ENCODE measurements at places on chromosomes 4 and X.

DNA sequence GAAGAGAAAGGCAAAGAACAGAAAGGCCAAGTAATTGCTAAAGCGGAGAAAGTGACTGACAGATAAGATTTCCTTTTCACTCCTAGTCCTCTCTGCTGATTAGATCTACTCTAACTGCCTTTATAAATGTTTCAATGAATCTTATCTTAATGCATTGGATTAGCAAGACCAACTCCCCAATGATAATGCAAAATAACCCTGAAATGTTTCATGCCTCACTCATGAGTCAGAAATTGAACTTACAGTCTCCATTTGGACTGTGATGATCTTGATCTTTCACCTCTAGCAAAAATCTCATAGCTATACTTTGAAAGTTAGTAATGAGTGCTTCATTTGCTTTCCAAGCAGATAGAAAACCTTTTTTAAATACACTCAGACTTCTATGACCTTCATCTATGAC lies 26.5 kb downstream of the SLC10A7 start:
- DNase-seq = no peak

GRCh38 chrX:65642914-65643491 lies 24.5 kb upstream of the MSN start:
- DNase-seq = peak; percentile 30

DNA sequence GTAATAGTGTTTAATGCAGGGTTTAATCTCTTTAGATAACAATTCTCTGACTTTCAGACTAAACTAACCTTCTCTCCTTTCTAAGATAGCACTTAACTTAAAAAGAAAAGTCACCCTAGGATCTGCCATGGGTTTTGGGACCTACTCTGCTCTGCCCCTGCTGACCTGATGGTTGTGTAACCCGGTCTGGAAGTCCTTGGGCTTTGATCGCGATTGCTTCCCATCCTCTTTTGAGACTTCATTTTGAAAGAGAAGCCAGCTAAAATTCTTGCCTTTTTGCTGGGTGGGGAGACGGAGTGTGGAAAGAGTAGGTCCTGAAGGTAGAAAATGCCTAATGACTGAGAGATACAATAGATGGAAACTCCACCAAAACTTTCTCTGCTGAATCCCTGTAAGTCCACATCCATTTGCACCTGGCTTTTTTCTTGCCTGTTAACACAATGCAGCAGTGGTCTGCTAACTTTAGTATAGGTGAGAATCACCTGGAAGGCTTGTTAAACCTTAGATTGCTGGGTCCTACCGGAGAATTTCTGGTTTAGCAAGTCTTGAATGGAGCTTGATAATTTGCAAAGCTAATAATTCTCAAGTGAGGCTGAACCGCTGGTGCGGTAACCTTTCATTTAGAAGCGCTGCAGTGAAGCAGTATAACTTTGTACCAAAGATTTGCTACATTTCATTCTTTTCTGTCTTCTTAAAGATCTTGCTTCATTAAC lies 45.6 kb upstream of the CCSER1 start:
- DNase-seq = no peak

- DNase-seq = no peak
Observed at GRCh38 chr4:174983128-174983750, 65.1 kb downstream of the ADAM29 start.

GRCh38 chr4:7021930-7022664 lies 21.1 kb upstream of the TADA2B start:
- peak; percentile 91 for DNase-seq

DNA sequence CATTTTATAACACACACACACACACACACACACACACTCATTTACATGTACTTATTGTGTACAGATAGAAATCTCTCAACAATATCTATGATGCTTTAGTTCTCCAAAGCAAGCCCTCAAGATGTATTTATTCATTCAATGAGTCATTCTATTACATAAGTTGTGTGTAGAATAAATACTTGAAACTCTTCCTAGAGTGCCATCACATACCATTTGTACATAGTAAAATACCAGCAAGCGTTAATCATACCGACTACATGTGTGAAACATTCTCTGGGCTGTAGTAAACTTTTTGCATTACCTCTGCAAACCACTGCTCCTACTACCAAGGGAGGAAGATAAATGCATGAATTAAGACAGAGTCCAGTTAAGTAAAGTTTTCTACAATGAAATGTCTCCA lies 70.9 kb downstream of the EPHA5 start:
- DNase-seq = no peak

- no peak for DNase-seq
Observed at GRCh38 chrX:124592744-124593143, 246.4 kb downstream of the SH2D1A start.

DNA sequence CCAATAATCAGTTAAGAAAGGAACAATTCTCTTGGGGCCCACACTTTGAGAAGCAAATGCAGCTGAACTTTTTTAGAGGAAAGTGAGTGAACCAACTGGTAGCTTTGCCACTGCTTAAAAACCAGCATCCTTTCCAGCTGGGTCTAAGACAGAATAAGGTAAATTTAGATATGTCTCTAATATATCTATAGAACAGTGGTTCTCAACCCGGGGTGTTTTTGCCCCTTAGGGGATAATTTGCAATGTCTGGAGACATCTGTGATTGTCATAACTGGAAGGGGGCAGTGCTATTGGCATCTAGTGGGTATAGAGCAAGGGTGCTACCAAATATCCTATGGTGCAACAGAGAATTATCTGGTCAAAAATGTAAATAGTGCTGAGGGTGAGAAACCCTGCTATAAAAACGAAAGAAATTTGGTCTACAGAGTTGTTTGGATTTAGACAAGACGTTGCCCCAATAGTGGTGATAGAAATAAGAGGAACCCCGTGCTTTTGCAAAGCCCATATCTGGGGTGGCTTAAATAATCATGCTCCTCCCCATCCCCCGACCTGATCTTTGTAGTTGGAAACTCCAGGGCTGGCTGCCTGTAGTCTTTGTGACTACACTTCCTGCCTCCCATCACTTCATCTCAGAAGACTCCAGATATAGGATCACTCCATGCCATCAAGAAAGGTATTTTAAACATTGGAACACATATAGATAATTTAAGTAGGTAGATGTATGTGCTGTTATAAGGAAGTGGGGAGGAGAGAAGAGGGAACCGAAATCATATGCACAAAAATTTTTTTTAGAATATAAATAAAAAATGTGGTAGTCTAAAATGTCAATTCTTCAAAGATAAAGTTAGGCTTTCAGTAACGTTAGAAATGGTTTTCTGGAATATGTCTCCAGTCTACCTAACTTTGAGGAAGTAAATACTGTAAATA lies at the start of gene TLR7:
Gene TLR7, plus strand, starts transcription at position 622 of the 927 bp plus-strand sequence. CDS start 507 bp downstream, outside the sequence.
- no peak for DNase-seq

DNA sequence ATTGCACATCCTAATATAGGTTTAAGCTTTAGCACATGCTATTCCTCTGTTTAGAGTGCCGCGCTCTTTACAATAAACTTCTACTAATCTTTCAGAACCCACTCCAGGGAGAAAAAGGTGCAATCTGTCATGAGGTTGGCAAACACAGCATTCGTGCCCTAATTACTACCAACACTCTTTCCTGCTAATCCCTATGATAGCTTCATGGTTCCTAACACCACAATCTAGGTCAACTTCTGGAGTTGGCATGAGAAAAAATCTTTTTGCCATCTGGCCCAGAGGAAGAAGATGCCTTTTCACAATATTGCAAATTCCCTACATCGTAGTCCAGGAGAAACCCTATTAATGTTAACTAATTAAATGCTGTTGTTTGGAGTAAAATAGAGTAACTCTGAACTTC lies 39.6 kb downstream of the TMA16 start:
- no peak for DNase-seq

DNA sequence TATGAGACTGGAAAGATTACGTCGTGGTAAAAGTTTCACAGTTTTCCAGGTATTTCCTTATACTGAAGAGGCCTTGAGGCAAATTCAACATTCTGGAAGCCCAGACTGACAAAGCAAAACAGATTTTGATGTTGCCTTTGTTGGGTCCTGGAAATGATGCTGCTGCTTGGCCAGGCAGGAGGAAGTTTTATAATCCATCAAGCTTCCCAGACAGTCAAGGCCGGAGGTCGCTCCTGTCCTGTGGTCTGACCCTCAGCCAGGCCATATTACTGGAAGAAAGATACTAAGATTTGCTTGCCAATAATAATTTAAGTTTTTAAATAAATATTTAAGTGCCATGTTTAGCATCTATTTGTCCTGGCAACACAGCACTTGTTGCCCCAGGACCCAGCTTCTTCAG lies 63.4 kb downstream of the TAPT1 start:
- DNase-seq = no peak

GRCh38 chr4:182825786-182826185 lies 91.4 kb downstream of the DCTD start:
- no peak for DNase-seq

GRCh38 chr4:7425124-7425523 lies 9.6 kb downstream of the PSAPL1 start:
- no peak for DNase-seq

DNA sequence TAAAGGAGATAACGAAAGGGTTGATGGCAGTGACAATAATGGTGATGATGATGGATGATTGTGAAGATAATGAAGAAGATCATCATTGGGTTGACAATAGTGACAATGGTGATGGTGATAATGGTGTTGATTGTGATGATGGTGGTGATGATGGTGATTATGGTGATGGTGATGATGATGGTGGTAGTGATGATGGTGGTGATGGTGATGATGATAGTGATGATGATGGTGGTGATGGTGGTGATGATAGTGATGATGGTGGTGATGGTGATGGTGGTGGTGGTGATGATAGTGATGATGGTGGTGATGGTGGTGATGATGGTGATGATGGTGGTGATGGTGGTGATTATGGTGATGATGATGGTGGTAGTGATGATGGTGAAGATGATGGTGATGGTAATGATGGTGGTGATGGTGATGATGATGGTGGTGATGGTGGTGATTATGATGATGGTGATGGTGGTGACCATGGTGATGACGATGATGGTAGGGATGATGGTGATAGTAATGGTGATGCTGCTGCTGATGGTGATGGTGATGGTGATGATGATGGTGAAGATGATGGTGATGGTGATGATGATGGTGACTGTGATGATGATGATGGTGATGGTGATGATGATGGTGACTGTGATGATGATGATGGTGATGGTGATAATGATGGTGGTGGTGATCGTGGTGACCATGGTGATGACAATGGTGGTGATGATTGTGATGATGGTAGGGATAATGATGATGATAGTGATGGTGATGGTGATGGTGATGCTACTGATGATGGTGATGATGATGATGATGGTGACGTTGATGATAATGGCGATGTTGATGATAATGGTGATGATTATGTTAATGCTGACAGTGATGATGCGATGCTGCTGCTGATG lies 61.6 kb upstream of the NKX1-1 start:
- no peak for DNase-seq

DNA sequence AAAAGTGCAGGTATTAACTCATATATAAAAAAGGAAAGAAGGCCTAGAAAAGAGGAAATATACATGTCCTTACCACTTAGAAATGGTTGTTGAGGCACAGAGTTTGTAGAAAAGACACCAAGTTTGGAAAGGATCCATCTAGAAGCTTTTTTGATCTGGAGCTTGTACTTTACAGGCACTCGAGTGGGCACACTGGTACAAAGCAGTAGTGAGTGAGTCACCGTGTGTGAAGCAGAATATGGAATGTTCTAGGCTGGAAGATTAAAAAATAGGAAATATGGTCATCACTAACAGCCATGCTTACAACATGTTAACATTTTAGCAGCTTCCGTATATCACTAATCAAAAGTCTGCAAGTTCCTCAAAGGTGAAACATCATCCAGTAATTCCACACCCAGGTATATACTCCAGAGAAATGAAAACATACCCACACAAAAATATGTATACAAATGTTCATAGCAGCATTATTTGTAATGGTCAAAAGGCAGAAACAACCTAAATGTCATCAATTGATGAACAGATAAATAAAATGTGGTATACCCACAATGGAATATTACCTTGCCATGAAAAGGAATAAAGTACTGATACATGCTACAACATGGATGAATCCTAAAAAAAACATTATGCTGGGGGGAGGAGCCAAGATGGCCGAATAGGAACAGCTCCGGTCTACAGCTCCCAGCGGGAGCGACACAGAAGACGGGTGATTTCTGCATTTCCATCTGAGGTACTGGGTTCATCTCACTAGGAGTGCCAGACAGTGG lies 69.5 kb downstream of the FRYL start:
- DNase-seq = no peak

DNA sequence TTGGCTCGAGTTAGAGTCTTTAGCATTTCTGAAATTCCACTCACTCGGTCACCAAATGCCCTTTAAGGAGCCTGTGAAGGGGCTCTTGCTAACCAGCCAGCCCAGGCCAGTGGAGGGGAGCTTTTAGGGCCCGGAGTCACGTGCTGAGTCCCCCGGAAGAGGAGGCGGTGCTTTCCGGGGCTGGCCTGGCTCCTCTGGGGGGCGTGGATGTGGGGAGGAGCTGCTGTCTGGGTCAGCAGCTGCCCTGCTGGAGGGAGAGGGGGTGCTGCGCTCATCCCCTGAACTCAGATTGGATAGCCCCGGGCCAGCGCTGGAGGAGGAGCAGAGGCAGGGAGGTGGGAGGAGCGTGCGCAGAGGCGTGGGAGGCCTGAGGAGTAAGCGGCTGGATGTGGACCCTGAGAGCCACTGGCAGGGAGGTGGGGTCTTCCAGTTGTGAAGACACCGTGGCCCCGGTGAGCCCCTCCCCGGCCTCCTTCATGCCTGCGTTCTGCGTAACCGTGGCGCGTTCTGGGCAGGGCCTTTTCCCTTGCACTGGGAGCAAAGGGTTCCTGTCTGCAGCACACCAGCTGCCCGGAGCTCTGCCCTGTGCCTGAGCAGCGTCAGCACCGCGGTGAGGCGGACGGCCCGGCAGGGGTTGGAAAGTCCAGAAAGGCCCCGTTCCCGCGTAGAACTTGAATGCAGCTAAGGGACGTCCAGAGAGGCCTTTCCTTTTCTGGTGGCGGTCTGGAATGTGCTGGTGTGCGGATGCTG lies 19.7 kb downstream of the MAEA start:
- peak; percentile 95 for DNase-seq

DNA sequence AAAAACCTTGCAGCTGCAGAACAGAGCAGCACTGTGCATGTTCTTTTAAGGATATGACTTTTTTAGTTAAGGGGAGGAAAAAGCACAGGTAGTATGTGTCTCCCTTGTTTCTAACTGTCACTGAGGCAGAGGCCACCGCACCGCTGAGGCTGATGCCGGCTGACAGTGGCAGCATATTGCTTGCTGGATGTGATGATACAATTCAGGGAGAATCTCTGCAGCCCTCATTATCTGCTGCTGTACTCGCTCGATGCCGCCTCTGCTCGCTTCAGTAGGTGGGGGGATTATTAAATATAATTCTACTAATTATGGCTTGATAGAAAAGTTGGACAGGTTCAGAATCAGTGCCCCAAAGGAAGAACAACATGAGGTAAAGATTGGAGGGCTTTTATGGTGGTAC lies 378.8 kb upstream of the NOCT start:
- DNase-seq = no peak

GRCh38 chrX:13775837-13776236 lies 41.1 kb downstream of the GPM6B start:
- no peak for DNase-seq

GRCh38 chr4:54840992-54841768 lies 183.4 kb downstream of the KIT start:
- no peak for DNase-seq

GRCh38 chr4:66693694-66694093 lies 851.6 kb downstream of the CENPC start:
- DNase-seq = no peak

Data from adrenal gland (tissue), 19 donors.